Caudate nucleus (tissue), 63 donors: ENCODE measurements at places on chromosomes 4 and X.

- DNase-seq: no peak
Observed at GRCh38 chr4:124209626-124210025, 502.9 kb downstream of the ANKRD50 start.

GRCh38 chrX:129931411-129932015 is 25.5 kb downstream of the UTP14A start:
- DNase-seq: peak; percentile 86

- DNase-seq: no peak
Observed at GRCh38 chrX:136271300-136271699, 20.1 kb upstream of the MAP7D3 start.

GRCh38 chrX:21989384-21989783 is 42.7 kb upstream of the PHEX start:
- DNase-seq: no peak

- DNase-seq: no peak
Observed at GRCh38 chr4:11602606-11603340, 174.1 kb upstream of the HS3ST1 start.

DNA sequence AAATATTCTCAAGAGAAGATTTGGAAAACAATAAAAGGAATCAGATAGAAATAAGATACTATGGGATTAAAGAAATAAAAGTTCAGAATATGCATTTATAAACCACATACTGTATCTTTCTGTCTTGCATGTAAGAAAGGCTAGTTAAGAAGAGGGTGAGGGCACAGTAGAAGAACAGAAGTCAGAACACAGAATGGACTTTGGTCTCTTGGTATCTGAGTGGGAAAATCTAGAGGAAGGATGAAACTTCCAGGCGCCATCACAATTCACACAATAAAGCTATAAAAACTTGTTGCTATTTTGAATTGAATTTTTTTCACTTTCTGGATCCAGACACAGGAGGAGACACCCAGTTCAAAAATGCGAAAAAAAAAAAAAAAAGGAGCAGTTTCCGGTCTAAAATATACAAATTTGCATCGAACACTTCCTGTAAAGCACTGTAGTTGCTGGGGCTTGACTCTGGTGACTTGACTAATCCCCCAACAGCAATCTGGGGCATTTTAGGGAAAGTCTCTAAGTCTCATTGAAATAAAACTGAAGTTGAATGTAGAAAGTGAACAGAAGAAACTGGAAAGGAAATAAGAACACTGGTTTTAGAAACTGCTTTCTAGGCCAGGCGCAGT is 8.1 kb upstream of the NAAA start:
- no peak for DNase-seq

- DNase-seq: no peak
Observed at GRCh38 chrX:57528670-57529255, 63.0 kb upstream of the ZXDB start.

GRCh38 chr4:41349021-41349420 is 92.3 kb downstream of the UCHL1 start:
- DNase-seq: no peak

GRCh38 chrX:125205918-125206665 is 113.6 kb upstream of the TEX13C start:
- no peak for DNase-seq

DNA sequence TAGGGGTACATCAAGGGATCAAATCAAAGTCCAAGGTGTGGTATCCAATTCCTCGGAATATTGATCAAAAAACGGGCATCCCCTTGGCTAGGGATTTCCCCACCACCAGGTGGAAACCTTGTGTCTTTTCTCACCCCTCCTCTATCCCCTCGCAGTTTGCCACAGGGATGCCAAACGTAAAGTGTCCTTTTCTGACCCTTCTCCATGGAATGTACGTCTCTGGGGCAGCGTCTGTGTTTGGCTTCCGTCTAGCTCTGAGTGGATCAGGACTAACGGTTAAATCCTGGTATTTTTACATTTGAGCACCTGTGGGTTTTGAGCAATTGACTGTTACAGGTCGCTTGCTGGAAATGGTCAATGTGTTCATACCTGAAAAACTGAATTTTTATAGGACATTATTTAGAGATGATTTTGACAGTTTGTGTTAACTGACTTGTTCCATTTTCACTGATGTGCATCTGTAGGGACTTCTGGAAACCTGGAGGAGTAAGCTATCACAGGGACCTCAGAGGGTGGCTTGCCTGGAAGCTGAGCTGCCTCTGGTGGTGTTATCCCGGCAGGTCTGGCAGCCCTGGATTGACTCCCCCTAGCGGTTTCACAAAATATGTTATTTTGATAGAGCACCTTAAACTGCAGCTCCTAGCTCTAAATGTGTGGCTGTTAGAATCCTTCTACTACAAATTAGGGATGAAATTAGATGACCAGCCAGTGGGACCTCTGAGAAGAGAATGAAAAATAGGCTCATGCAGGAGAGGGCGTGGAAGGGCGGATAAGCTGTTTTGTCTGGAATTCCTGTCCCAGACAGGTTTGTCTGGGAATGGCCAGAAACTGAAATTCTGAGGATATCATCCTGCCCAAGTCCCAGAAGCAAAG is 8.8 kb upstream of the MGST2 start:
- no peak for DNase-seq

DNA sequence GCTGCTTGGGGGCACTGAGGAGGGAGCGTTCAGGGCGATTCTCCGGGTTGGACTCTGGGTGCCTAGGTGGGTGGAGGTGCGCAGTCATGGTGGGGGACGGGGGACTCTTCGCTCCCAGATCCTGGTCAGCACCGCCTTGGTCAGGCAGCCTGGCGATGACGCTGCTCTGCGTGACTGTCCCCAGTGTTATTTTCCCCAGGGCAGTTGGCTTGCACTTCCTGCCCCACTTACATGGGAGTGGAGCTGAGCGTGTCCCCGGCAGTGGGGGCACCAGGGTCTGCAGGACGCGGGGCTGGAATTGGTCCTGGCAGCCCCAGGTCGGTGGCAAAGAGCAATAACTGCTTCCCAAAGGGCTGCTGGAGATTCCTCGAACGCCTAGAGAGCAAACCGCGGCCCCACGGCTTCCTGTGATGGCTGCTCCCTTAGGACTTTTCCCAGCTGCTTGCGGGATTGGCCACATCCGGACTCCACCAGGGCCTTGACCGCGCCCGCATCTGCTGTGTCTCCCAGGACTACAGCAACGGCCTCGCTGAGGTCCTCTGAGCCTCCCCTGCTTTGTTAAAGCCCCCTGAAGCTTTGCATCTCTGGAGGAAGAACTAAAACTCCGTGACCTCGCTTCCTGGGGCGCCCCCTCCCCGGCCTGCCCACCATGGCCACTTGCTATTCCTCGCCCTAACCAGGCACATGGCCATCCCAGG is 35.3 kb upstream of the GPR78 start:
- DNase-seq: no peak

GRCh38 chr4:15906020-15906443 is 32.5 kb downstream of the FGFBP1 start:
- DNase-seq: peak; percentile 15

- DNase-seq: no peak
Observed at GRCh38 chr4:41322617-41323016, 65.9 kb downstream of the UCHL1 start.
